Thyroid gland (tissue), 4 donors: ENCODE measurements at places on chromosomes 3 and 15.

GRCh38 chr15:89129123-89129815 lies 41.0 kb downstream of the ABHD2 start:
- peak; percentile 48 for DNase-seq

DNA sequence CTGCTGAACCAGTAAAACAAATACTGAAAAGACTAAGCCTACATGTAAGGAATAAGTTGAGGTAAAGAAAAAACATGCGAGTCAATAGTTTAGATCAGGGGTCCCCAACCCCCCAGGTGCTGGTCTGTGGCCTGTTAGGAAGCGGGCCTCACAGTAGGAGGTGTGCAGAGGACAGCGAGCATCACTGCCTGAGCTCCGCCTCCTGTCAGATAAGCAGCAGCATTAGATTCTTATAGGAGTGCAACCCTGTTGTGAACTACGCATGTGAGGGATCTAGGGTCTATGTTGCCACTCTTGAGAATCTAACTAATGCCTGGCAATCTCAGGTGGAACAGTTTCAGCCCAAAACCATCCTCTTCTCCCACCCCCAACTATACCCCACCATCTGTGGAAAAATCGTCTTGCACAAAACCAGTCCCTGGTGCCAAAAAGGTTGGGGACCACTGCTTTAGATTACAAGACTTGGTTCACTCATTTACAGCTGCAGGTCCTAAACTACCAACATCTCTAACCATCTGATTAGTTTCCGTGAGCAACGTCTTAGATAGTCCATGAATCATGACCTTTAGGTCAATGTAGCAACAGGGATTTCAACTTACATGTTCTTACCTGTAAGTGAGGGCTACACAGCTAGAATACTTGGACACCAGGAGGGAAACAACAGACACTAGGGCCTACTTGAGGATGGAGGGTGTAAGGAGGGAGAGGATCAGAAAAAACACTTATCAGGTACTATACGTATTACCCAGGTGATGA lies 66.7 kb downstream of the TRANK1 start:
- no peak for DNase-seq

DNA sequence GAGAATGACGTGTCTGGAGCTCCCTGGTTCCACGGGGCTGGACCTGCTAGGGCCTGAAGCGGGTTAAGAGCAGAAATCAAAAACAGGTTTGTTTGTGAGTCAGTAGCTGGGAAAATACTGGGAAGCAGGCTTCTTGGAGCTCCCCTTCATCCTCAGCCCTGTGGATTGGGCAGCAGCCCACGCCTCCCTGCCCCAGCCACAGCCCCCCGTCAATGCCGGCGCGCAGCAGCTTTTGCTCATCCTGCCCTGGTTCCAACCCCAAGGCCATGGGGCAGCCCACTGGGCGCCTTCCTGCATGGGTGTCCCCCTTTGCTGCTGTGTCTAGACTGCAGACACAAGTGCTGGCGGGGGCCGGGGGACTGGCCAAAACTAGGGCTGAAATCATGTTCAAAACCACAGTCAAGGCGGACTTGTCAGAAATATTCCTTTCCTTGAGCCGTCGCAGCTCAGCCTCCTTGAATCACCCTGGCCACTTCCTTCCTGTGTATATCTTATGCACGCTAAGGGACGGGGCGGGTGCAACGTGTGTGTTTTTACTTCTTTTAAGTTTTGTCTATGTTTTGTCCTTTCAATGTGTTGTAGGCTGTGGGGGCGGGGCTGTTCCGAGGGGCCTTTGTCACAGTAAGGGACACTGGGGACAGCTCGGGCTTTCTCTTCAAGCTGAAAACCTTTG lies 108.1 kb downstream of the KLF13 start:
- peak; percentile 42 for DNase-seq

- no peak for DNase-seq
Measured at GRCh38 chr15:80986487-80986886, 3.1 kb downstream of the MESD start.

DNA sequence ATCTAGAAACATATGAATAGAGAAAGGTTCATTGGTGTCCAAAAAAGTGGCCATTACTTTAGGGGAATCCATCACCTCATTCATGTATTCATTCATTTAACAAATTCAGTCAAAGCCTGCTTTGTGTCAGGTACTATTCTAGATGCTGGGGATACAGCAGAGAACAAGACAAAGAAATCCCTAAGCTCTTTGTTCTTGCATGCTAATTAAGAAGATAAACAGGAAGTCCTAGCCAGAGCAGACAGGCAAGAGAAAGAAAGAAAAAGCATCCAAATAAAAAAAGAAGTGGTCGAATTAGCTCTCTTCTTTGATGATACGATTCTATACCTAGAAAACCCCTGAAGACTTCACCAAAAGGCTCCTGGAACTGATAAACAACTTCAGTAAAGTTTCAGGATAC lies 12.4 kb upstream of the ZMAT3 start:
- DNase-seq, result no peak

GRCh38 chr3:196763179-196763578 lies 23.5 kb downstream of the PAK2 start:
- DNase-seq, result no peak

- DNase-seq, result no peak
Measured at GRCh38 chr3:51799879-51800749, 21.1 kb upstream of the IQCF6 start.

GRCh38 chr15:92616621-92617548 lies 38.7 kb downstream of the FAM174B start:
- DNase-seq, result no peak

DNA sequence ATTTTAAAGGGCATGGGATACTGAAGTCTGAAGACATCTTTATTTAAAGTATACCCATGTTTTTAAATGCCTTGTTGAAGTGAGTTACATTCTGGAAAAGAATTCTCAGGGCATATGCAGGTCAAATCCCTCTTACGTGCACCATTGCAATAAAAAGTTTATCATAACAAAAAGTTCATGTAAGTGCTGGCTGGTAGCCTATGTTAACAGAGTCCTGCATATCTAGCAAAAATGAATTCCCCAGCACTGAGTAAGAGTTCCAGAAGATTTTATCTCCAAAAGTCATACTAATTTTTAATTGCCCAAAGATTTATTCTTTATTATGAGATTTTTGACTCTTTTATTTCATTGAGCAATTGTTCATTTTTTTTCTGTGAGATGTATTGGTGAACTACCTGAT lies 104.7 kb upstream of the ROBO1 start:
- no peak for DNase-seq

DNA sequence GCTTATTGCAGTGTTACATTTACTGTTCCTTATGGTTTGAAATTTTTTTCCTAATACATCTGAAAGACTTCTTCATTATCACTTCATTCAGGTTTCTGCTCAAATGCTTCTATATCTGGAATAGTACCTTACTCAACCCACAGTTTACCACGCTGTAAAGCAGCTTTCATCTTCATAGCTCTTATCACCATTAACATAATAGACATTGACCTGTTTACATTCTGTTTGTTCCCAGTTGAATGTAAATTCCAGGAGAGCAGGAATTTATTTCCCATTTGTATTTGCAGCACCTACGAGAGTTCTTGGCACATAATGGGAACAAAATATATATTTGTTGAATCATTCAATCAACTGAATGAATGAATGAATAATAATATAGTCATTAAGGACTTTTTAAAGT lies 844.6 kb upstream of the ROBO1 start:
- no peak for DNase-seq

DNA sequence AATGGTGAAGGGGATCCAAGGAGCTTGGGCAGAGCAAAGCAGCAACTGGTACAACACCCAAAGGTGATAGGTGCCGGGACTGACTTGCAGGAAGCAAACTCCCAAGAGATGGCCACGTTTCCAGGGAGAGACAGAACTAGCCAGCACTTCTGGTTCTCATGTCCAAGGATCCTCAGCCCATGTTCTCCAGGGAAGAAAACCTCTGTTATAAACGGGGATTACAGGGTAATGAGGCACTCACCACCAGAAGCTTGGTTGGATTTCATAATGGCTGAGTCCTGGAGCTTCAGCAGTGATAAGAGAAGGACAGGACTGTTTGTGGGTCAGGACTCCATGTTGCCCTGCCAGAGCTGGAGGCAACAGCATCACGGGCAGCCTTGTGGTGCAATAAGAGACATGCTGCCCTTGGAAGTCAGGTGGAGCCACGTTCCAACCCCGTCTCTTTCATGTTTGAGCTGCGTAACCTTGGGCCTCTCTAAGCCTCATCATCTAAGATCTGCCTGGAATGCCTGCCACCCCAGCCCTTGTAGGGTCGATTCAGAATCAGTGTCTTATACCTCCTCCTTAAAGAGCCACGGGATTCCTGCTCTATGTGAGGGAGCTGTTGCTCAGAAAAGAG lies 181.0 kb downstream of the ABHD5 start:
- DNase-seq, result no peak

- no peak for DNase-seq
Measured at GRCh38 chr3:30231277-30232141, 374.9 kb upstream of the TGFBR2 start.

DNA sequence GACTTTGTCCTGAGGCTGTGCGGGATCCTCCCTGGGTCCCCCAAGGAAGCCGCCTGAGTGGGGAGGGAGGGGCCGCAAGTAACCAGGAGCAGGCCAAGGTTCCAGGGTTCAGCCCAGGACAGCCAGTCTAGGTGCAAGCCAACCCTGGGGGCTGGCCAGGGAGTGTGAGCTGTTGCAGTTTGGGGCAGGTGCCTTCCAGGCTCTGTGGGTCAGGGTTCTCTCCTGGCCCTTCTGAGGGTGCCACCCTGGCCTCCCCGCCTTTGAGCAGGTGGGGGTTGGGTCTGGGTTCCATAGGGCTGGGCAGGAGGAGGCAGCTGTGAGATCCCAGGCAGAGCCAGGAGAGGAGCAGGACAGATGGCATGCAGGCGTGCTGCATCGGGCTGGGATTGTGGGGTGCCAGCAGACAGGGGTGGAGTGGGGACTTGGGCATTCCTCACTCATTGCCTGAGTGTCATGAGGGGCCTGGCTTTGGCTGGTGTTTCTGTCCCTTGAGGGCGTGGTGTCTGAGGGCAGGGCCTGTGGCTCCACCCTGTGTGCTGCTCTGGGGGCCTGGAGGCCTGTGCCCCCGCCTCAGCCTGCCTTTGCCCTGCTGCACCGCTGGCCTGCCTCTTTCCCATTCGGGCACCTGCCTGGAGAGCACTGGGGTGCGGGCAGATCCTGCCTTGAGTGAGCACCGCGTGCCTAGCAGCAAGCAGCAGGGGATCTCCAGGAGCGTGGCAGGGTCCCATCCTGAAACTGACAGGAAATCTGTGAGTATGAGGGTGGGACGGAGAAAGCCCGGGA lies 18.4 kb downstream of the KLF13 start:
- DNase-seq, result peak; percentile 29

GRCh38 chr3:39205131-39205530 lies 12.7 kb upstream of the XIRP1 start:
- DNase-seq, result no peak

GRCh38 chr15:78047761-78048627 lies 29.5 kb downstream of the TBC1D2B start:
- no peak for DNase-seq

GRCh38 chr3:113124256-113124830 lies 87.0 kb upstream of the BOC start:
- peak; percentile 64 for DNase-seq

DNA sequence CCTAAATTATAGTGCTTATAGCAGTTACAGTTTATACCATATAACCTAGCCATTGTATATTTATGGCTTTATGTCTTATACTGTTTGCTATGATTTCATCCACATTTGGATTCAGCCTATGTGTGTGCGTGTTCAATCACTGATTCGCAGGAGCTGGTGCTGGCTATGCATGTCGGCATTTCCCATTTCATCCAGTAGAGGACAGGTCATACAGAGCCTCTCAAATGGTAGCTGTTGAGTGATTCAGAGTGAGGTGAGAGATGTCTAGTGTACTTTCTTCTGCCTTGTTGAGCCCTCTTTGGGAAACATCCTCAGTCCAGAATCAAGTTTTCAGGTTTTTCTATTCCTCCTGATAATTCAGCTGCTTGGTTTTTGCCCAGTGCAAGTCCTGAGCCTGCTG lies 76.1 kb downstream of the FRMD4B start:
- no peak for DNase-seq

DNA sequence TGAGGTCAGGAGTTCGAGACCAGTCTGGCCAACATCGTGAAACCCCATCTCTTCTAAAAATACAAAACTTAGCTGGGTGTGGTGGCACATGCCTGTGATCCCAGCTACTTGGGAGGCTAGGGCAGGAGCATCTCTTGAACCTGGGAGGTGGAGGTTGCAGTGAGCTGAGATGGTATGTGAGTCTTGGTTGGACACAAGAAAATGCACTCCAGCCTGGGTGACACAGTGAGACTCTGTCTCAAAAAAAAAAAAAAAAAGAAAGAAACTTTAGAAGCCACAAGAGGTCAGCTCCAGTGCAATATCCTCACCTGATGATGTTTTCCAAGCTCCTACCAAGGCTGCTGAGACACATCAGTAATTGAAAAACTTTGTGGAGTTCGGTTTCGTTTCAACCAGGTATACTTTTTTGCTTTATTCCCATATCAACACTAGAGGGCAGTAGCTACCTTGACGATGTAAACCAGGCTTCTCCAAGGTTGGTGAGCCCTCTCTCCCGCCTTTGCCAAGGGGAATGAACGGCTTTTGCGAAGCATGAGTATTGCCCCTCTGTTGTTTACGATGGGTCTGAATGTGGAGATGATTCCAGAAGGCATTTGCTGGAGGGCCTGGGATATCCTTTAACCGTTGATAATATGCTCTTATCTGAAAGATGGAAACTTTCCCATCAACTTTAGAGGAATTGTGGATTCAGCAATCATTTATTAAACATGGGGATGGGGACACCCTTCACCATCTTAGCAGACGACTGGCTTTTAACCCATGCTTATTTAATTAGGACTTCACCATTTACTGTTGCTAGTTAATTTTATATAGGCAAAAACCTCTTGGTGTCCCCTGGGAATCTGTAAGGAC lies 202.8 kb downstream of the SV2B start:
- DNase-seq, result peak; percentile 21

GRCh38 chr3:169264711-169265110 lies 398.8 kb downstream of the MECOM start:
- DNase-seq, result peak; percentile 45

DNA sequence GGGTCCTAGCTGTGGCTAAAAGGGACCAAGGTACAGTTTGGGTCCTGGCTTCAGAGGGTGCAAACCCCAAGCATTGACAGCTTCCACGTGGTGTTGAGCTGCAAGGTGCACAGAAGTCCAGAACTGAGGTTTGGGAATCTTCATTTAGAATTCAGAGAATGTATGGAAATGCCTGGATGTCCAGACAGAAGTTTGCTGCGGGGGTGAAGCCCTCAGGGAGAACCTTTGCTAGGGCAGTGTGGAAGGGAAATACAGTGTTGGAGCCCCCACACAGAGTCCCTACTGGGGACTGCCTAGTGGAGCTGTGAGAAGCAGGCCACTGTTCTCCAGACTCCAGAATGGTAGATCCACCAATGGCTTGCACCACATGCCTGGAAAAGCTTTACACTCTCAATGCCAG lies 17.9 kb downstream of the RNF13 start:
- DNase-seq, result no peak

- DNase-seq, result no peak
Measured at GRCh38 chr3:14458434-14459275, 56.2 kb downstream of the SLC6A6 start.

GRCh38 chr3:122946185-122946584 lies 81.4 kb downstream of the SEMA5B start:
- DNase-seq, result no peak

- no peak for DNase-seq
Measured at GRCh38 chr15:34047893-34048775, 9.1 kb upstream of the AVEN start.
